ENCODE measurements at places on chromosomes 3 and 15.
A peak's percentile ranks its signal among the peaks of the same experiment; 100 is the strongest.

DNA sequence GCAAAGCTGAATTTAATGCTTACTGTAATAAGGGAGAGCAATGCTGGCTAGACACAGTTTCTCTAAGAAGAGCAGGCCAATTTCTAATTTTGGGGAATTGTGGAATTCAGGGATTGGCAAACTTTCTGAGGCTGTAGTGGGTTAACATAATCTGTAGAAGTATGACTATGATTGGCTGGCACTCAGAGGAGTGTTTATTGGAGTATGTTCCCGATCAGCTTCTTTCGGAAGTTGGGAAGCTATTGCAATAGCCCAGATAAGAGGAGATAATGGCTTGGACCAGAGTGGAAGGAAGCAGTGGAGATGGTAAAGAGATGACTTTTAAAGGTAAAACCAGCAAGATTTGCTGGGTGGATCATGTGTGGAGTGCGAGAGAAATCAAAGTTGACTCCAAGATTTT lies 19.4 kb downstream of the TMOD3 start:
- DNase-seq, result no peak

- no peak for DNase-seq
These were observed 352.0 kb downstream of the GAP43 start for GRCh38 chr3:115975353-115975752.

DNA sequence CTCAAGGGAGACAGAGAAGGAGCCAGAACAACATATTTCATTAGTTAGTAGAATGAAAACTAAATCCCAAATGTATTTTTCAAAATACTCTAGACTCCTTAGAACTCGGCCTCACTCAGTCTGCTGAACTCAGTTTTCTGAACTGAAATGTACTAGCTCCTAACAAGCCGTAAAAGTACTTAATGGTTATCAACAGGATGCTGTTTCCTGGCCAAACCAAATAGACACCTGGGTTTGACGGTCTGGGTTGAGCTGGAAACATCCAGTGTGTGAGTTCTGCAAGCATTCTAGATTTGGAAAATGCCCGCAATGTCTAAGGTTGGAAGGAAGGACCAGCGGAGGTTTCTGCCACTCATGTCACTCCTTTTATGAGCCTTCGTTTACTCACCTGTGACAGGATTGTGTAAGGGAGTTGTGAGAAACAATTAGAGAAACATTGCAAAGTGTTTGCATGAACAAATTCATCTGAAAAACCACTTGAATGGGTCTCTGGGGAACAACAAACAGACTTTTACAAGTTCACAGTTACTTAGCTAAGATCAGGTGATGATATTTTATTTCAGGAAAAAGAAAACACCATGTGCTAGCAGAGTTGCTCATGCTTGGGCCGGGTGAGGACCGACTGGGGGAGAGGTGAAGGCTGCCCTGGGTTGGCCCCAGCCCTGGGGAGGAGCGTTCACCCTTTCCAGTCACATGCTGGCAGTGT lies 151.0 kb downstream of the ALDH1A2 start:
- no peak for DNase-seq

- peak; percentile 73 for DNase-seq
These were observed at the start of gene BUB1B for GRCh38 chr15:40160689-40161688. Gene BUB1B (plus strand): TSS chr15:40161069. CDS start chr15:40161221, 152 bp downstream.

DNA sequence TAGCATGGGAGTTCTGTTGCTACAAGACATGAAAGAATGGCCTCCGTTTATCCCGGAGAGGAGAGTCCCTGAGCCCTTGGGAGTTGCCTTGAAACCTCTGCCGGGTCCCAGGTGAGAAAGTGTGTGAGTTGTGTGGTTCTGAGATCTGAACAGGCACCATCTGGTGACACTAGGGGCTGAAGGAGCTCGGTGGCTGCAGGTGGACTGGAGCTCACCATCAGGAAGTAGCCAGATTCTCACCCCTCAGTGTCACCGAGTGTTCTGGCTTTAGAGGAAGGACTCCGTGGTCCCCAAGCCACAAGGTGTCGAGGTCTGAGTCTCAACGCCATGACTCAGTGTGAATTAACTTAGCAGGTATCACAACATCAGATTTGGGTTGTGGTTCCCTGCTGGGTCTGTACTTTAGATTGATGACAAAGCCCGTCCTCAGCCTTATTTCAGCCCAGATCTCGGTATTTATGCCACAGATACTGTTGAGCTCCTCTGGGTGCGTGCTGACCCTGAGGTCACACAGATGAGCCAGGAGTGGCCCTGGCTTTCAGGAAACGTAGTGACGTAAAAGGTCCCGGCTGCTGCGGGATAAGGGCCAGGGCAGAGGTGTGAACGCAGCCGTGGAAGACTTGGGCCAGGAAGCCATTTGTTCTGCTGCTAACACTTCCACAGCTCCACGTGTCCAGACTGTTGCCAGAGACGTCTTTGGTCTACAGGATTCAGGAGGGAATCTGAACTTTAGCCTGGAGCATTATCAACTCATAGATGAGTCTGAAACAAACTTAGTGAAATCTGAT lies 54.4 kb downstream of the PGPEP1L start:
- DNase-seq, result no peak

DNA sequence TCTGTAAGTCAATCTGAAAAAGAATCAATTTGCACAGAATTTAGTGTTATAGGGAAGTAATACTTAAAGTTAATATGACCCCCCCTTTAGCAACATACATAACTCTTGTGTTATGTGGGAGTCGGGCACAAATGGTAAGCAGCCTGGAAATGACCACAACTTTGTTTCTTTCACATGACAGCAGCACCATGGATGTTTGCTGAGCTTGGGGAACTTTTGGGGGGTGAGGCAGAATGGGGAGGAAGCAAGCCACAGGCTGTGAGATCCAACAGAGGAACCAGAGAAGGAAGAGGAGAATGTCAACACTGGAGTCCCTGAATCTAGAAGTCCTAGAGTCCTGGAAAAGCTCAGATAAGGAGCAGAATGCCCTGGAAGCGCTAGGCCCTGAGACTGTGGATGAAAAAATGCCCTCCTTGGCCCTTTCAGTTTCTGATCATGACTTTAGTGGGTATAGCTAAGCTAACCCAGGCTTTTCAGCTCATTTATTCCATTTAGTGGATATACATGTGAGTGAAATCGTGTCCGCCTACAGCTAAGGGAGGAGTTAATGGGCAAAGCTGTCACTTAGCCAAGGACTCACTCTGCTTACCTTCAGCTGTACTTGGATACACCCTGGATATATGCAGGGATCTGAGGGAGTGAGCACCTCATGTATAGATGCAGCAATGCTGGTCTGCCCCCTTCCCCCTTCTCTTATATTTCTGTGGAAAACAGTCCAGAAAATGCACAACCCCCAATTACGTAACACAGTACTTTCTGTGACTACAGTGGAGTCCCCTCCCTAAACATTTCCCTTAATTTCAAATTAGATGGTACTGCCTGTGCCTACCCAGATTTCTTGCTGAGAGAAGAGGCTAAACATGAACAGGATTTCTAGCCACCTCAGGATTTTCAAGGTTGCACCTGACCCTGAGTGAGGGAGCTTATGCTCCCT lies 39.1 kb downstream of the CFAP91 start:
- DNase-seq, result no peak

DNA sequence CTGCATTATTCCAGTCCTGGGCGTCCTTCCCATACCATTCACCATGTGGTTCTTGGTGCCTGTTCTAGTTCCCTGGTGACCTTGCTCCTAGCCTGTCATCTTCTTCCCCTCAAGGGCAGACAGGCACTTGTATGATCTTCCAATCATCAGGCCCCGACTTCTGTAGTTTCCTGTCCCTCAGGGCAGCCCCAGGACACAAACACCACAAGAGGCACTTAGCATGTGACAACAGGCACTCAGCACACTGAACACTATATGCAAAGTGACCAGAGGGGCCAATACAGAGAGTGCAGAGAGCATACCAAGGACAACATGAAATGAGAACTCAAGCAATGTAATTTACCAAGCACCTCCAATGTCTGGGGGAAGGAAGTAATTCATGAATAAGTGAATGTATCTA lies 17.9 kb downstream of the TMEM40 start:
- no peak for DNase-seq

- no peak for DNase-seq
These were observed 450.8 kb downstream of the MCTP2 start for GRCh38 chr15:94682171-94682570.

All from KG1 (cell line).